ENCODE measurements at places on chromosomes 2 and 18. TPM values are rescaled to one million over a fixed set of nuclear protein-coding genes. Genes with fewer than 3 reads are reported as not detected.

The UPP2 gene
- not detected for total RNA-seq

The CDK5R2 gene
- total RNA-seq = not detected

The SLC4A3 gene
- total RNA-seq = 2.6 TPM

The MDH1B gene
- 1.2 TPM for total RNA-seq

The ATP6V1C2 gene
- not detected for total RNA-seq

- DNase-seq = no peak
Observed at GRCh38 chr2:58973811-58974281, 732.7 kb upstream of the FANCL start.

DNA sequence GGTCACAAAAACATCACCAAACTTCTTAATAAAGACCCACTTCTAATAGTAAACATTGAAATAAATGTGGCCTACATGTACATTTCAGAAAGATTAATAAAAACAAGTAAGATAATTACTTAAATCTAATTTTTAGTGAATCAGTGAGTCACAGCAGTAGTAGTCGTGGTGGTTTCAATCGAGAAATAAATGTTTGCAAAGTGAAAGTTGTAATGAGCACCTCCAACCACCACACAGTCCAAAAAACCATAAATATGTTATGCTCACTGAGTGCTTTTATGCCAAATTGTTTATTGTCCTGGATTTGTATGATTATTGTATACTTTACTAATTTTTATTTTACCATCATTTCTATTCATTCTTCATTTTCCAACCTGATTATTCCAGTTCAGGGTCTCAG, 61.8 kb upstream of the SPOPL start:
- DNase-seq = no peak

DNA sequence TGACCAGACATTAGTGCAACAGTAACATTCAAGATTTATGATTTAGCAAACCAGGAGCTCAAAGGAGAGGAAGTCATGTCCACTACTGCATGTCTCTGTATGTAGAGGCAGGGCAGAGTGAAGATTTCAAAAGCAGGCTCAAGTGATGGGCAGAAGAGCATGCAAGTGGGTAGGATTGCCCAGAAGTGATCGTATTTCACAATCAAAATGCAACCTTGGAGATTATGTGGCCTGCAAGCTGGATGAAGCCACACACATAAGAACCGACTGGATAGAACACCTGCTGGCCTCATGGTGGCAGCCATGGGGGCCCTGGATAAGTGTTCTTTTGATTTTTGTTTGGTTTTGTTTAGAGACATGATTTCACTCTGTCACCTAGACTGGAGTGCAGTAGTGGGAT, 286.8 kb upstream of the RAB12 start:
- no peak for DNase-seq

- no peak for DNase-seq
Observed at GRCh38 chr2:65388051-65388531, 44.3 kb downstream of the SPRED2 start.

DNA sequence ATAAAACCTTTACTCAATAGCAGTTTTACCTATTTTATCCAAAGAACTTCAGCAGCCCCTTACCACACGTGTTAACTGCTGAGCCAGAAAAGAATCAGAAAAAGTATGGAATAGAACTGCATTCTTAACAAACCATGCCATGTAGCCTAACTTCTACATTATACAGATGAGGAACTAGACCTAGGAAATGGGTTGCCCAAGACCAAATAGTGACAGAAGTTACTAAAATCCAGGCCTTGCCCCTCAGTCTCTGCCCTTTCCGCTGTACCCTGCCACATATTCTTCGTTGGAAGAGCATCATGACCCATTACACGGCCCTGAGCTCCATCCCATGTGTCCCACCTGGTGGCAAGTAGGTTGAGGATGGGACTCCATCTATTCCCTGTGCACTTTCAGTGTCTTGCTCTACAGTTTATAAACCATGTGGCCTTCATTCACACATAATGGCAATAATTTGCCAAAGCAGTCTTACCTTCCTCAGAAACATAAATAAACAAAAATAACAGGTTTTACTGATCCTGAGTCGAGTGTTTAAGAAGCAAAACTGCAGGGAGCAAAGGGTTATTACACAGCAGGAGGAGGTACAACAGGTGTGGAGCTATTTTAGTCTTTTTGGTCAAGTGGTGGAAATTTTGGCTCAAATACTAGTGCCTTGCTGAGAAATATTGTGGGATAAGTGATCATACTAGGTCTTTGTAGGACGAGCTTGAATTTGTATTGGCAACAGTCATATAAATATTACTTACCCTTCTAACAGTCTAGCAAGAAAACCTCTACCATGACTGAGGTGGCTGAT, 46.5 kb downstream of the HNRNPLL start:
- DNase-seq = no peak

GRCh38 chr2:144877893-144878292, 358.0 kb upstream of the ZEB2 start:
- DNase-seq = no peak

DNA sequence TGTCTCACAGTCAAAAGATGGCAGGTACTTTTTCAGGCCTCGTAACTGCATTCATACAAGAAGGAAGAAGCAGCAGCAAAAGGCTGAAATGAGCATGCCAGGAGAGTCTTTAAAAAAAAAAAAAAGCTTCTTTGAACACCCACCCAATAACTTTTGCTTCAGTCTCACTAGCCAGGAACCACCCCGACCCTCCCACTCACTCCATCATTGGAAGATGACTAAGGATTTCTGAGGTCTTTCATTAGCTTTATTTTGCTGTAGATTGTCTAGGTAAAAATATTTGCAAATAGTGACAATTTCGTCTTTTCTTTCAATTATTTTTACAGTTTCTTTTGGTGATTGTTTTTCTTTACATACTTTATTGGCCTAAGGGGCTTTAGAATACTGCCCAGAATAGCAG, 37.9 kb downstream of the RBBP8 start:
- no peak for DNase-seq

DNA sequence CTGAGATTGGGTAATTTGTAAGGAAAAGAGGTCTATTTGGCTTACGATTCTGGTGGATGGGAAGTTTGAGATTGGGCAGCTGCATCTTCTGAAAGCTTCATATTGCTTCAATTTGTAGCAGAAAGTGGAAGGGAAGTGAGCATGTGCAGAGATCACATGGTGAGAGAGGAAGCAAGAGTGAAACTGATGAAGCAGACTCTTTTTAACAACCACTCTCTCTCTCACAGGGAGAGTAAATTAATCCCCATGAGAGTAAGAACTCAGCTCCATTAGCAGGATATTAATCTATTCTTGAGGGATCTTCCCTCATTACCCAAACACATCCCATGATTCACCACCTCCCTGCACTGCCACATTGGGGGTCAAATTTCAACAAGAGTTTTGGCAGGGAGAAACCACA, 298.5 kb upstream of the CELF4 start:
- DNase-seq = no peak

GRCh38 chr2:73979021-73979420, 5.7 kb upstream of the TET3 start:
- DNase-seq = no peak

- no peak for DNase-seq
Observed at GRCh38 chr18:1480309-1480708, 575.6 kb downstream of the ADCYAP1 start.

- no peak for DNase-seq
Observed at GRCh38 chr2:158478816-158479215, 22.1 kb downstream of the PKP4 start.

- DNase-seq = no peak
Observed at GRCh38 chr2:213689585-213689984, 405.3 kb downstream of the SPAG16 start.
